ENCODE measurements at places on chromosomes 3 and 15.

DNA sequence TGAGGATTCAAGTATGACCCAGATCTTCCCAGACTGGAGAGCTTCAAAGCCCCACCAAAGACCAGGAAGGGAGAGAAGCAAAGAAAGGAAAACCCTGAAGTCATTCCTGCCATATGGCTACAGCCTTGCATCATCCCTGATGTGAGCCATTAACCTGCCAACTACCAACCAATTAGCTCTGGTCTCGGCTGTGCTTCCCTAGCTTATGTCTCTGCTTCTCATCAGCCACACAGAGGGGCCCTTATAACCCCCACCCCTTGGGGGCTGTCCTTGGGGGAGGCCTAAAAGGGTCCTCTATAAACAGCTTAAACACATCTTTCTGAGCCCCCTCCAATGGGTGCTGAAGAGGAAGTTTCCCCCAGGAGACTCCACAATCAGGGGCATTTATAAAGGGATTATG is 52.8 kb downstream of the NOX5 start:
- no peak for DNase-seq

GRCh38 chr3:27637346-27637995 is 84.7 kb downstream of the EOMES start:
- DNase-seq: no peak

GRCh38 chr3:142117056-142117851 is 32.1 kb downstream of the TFDP2 start:
- DNase-seq: no peak

DNA sequence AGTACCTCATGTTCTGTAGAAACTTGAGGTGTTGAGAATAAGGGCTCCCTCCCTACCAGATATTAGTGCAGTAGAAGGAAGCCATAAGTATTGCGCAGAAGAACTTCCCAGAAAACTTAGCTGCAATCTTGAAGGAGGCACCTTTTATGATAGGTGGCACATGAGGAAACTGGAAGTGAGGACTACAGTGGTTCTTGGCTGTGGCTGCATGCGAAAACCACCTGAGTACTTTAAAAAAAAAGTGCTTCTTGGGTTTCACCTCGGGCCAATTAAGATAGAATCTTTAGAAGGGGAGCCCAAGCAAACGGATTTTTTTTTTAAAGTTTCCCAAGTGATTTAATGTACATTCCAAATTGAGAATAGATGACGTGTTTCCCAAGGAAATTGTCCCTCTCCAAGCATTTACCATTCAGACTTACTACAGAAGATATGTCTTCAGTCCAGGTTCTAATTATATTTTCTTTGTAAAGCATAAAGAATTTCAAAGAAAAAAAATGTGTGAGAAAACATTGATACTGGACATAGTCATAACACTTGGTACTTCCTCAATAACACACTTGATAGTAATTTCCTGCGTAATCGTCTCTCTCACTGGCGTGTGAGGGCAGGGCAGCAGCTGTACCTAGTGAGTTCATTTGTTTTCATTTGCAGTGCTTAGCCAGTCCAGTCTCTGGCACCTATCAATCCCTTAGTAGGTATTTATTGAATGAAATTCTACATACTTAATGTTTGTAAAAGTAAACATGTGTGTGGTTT is 12.3 kb upstream of the NR1I2 start:
- no peak for DNase-seq

DNA sequence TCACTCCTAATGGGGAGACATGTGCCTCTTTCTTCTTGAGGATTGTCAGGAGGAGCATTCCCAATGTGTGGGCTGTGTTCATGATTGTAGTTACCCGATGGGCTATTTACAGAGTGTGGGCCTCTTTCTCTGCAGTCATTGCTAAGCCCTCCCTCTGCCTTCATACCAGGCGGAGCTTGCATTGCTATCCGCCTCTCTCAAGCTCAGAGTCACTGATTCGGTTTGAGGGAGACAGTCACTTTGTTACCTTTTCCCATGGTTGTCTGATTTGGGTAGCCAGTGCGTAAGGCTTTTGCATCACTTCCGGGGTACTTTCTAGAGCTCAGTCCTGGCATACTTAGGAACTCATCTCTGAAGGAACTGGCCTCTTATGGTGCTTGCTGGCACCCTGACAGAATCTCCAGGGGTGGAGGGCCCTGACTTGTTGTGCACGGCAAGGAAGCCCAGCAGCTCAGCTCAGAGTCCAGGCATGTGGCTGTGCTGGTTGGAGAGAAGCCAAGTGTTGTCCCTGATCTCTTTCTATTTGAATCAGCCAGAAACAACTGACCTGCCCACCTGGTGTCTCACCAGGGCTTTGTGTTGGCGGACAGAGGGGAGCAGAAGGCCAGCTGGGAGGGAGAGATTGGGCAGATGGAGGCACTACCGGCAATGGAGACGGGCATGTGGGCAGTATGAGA is 79.8 kb downstream of the EPHB1 start:
- DNase-seq: no peak

GRCh38 chr3:158111861-158112260 is 2.0 kb downstream of the RSRC1 start:
- no peak for DNase-seq

GRCh38 chr3:32684029-32684799 is 774 bp upstream of the CNOT10 start:
- DNase-seq: no peak

DNA sequence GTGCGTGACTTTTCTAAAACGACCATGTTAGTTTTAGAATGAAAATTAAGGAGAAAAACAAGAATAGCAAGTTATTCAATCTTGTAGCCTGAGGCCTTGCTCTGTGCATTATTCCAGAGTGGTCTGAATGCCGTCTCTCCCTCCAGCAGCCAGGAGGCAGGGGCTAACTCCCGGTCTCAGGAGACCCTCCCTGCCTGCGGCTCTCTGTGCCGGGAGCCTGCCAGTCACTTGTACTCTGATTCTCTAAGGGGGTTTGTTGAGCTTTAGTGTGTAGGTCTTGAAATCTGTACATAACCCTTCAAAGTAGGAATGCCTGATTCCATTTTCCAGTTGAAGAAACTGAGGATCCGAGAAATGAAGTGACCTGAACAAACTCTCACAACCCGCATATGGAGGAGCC is 97.3 kb downstream of the ARNT2 start:
- no peak for DNase-seq

- no peak for DNase-seq
Observed at GRCh38 chr3:183151086-183151485, 11.4 kb downstream of the LAMP3 start.

DNA sequence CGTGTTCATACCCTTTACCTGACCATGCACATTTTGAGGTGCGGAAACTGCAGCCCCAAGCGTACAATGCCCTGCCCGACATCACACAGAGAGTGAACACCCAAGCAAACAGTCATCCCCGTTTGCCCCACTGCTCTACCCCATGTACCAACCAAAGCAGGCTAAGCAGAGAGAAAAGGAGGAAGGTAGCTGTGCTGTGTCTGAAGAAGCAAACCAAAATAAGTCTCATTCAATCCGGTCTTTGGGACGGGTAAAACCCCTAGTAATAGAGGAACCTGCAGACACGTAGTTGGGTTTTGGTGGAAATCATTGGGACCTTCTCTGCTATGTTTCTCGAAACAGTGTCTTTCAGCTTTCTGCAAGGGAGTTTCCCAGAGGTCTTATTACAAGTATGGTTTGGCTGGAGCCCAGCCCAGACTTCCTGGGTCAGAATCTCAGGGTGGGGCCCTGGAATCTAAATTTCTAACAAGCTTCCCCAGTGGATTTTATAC is 164.6 kb upstream of the HES1 start:
- no peak for DNase-seq

GRCh38 chr3:169541528-169541927 is 122.0 kb downstream of the MECOM start:
- DNase-seq: no peak

DNA sequence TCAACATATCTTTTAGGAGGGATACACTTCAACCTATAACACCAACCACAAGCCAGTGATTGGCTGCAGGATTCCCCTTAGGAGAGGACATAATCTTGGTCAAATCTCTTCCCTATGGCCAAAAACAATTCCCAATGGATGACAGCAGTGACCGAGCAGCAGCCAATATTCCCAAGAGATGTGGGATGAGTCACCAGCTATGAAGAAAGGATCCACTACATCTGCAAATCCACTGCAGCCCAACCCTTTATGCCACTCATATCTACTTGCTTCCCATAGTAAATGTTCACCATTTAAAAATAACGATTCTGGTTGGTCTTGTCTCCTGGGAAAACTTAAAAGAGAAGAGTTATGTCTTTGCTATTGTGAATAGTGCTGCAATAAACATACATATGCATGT is 4.5 kb upstream of the IQCF5 start:
- DNase-seq: no peak

DNA sequence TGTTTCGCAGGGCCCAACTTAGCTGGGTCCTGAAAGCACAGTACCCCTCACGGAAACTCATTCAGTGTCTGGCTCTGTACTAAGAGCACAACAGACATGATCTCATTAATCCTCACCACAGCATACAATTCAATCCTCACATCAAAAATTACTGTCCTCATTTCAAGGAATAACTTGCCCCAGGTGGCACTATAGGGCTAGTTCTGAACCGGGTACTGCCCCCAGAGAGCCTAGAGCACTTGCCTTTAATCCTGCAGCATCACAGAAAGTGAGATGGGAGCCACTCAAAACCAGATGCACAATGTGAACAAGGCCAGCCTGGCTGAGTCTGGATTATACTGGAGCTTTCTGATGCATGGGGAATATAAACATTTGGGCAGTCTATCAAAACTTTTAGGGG is 122.6 kb downstream of the OSBPL10 start:
- no peak for DNase-seq

GRCh38 chr15:80929225-80929624 is 60.4 kb downstream of the MESD start:
- no peak for DNase-seq

DNA sequence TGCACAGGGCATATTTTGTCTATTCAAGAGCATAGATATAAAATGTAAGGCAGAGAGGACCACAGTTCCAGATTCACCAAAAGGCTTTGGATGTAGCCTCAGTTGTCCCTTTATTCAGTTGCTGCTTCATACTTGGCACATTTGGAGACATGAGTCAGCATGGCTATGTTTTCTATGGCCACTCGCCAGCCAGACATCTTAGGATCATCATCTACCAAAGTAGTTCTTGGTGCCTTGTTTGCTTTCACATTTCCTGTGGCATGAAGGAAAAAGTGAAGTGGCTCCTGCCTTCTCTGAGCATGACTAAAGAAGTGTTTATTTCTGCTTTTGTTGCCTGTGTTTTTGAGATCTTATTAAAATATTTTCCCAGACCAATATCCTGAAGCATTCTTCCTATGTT is 7.2 kb downstream of the SUSD5 start:
- no peak for DNase-seq

GRCh38 chr15:70049701-70050301 is 47.9 kb downstream of the TLE3 start:
- DNase-seq: no peak

DNA sequence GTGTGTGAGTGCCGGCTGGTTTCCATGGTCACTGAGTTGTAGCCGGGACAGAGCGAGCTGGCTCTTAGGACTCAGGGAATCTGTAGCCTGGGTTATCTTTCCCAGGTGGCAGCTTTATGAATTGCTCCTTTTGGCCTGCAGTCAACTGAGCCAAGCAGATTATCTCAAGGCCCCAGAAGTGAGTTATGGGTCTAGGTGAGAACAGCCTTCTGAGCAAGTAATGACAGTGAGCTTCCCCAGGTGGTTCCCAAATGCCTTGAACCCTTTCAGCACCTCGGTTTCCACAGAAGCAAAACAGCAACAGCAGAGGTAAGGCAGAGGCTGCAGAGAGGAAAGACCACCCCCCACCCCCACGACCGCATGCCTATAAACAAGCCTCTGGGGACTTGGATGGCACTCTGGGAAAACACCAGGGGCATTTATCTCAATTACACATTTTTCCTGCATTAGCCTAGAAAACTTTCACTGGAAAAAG is 56.7 kb upstream of the DGKG start:
- DNase-seq: no peak

GRCh38 chr3:12797892-12798558 is 1.5 kb downstream of the CAND2 start:
- DNase-seq: no peak

DNA sequence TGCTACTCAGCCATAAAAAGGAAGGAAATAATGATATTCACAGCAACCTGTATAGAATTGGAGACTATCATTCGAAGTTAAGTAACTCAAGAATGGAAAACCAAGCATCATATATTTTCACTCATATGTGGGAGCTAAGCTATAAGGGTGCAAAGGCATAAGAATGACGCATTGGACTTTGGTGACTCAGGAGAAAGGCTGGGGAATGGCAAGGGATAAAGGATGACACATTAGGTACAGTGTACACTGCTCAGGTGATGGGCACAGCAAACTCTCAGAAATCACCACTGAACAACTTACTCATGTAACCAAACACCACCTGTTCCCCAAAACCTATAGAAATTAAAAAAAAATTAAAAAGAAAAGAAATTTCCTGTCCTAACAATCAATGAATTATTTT is 42.7 kb downstream of the ALCAM start:
- no peak for DNase-seq

DNA sequence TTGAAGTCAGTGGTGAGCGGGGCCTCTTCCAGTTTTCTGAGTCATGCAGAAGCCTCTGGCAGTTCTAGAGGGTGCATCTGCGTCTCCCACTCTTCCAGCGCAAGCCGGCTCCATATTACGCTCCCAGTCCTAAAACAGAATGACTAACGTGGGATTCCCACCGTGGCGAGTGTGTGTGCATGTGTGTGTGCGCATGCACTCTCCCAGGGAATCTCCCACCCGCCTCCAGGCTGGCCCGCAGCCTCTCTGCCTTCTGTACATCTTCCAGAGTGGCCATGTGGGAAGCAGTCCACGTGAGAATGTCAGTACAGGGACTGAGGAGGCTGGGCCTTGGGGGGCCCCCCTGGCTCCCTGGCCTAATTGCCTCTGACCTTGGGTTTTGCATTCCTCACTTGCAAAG is 87.7 kb downstream of the LSM3 start:
- no peak for DNase-seq

DNA sequence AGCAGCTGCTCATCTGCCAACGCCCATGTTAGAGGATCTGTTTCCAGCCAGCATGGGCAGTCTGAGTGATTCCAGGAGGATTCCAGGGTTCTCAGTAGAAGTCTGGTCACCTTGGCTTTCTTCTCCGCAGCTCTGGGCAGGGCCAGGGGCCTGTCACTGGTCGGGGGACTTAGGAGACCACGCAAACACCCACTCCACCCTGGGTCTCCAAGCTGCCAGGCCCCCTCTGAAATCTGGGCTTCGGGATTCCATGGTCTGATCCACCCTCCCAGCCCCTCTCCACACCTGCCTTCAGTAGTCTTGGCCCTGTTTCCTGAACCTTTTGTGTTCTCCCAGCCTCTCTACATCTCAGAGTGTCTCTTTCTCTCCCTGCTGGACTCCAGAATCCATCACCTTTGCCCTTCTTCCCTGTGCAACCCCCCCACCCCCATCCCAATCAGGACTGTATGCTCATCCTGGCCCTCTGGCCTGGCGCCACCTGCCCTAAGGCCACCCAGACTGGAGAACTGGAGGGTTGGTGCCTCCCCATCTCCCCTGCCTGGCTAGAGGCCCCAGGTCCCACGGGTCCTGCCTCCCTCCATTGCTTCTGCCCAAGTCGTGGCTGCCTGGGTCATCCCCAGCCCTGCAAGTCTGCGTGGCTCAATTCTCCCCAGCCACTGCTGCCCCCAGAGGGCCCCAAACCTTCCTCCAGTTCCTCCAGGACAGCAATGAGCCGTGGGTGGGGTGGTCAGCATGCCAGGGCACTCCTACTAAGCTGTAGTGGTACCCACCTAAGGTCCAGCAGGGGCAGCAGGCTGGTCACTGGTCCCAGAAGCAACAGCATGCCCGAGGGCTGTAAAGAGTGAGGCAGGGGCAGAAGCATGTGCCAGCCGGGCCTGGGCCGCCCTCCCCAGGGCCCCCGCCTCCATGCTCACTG is 102.8 kb downstream of the TBC1D2B start:
- DNase-seq: no peak
